NCI-H460 (cell line): ENCODE measurements at places on chromosomes 3 and 15. TPM values are rescaled to one million over a fixed set of nuclear protein-coding genes. Genes with fewer than 3 reads are reported as not detected.

The VWA5B2 gene
- 0.35 TPM in 1 of 2 replicates, not detected in the other for total RNA-seq

DNA sequence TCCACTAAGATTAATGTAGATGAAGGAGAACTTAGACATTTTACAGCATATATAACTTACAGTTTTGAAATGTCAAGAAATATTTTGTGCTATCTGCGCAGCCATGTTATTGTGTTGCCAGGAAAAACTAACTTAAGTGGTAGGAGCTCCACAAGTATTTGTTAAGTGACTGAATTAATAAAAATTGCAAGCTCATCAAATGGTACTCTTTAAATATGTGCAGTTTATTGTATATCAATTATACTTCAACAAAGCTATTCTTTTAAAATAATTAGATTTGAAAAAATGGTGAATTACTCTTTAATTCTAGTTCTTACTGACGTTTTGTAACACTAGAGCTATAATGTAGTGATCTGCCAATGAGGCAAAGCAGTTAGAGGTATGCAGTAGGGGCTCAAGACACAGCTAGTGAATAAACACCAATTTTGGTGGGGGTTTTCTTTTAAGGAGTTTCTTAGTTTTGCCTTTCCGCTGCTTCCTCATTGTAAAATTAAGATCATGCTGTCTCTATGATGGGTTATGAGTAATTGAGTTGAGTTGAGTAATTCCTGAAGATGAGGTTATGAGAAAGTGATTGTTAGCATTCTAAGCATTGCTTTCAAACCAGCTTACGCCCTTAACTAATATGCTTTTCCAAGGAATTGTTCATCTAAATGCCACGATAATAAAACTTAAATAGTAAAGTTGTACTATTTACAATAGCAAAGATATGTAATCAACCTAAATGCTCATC is 10.9 kb upstream of the LXN start:
- no peak for DNase-seq

DNA sequence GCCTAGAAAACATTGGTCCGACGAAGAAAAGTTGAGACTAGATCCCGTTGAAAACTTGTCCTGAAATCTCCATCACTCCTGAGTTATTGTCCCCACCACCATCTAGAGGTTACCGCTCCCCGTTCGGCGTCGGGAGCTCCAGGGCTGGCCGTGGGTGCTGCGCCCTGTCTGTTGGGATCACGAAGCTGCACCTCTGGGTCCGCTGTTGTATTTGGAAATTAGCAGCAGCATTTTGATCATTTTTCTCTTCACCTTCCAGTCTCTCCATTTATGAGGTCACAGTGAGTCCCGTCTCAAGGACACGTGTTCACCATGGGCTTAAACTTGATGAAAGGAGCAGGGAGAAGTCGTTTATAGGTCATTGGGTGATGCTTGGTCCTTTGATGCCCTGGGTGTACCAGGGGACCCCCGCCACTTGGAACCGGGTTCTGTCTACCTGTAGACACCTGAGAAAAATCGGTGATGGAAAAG is 565 bp downstream of the MANF start:
- DNase-seq: no peak

GRCh38 chr15:39582286-39582976 is 1.6 kb downstream of the THBS1 start:
- DNase-seq: no peak

DNA sequence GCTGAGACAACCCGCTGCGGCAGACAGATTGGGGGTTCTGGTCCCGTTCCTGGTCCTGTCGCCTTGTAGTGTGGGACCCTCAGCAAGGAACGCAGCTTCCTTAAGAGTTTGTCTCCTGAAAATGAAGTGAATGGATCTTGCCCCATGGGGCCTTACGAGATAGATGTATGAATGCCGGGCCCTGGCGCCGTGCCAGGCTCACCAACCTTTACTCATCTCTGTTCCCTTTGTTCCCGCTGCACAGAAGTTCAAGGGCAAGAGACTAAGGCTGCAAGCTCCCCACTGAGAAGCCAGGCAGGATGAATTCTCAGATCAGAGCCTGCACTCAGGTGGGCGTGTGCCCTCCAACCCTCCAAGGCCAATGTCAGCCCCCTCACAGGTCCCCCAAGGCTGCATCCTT is 162.7 kb upstream of the IQSEC1 start:
- DNase-seq: no peak

DNA sequence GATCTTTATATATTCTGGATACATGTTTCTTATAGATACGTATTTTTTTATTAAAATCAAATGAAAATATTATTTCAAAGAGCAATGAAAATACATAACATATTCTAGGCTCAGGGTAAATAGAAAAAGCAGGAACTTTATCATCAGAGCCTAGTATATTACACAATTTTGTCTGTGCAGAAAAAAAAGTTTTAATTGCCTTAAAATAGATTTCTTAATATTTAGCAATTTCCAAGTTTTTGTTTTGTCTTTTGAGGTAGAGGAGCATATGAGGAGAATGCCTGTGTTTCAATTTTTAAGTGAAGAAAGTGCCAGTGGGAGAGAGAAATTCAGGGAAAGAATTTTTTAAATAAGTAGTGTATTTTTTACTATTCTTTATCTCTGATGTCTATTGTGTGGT is 10.5 kb downstream of the CAPN7 start:
- no peak for DNase-seq

DNA sequence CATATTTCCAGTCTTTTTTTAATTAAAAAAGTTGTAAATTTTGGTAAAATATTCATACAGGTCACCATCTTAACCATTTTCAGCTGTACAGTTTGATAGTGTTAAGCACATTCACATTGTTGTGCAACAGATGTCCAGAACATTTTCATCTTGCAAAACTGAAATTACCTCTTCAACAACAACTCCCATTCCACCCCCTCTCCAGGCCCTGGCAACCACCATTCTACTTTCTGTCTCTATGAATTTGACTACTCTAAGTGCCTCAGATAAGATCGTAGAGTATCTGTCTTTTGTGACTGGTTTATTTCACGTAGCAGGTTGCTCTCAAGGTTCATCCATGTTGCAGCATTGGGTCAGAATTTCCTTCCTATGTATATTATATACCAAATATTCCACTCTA is 76.0 kb downstream of the SLCO3A1 start:
- DNase-seq: no peak

DNA sequence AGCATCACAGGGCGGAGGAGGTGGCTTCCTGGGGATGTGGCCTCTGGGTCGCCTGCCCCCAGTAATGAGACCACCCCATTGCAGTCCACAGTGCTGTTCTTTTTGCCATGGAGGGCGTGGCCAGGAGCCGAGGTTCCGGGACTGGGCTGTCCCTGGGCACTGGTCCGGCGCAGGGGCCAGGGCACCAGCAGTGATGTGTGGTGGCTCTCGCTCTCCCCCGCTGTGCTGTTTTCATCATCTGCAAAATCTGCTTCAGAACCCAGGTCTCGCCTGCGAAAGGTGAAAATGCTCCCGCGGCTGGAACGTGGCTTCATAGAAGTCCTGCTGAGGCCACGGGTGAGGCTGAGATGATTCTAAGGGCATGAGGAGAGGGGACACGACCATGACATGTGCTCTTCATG is 45.8 kb downstream of the SCN5A start:
- DNase-seq: no peak

GRCh38 chr3:40306336-40306735 is 3.2 kb upstream of the EIF1B start:
- no peak for DNase-seq

- DNase-seq: no peak
These were observed 14.3 kb downstream of the IGDCC4 start for GRCh38 chr15:65408324-65409035.

DNA sequence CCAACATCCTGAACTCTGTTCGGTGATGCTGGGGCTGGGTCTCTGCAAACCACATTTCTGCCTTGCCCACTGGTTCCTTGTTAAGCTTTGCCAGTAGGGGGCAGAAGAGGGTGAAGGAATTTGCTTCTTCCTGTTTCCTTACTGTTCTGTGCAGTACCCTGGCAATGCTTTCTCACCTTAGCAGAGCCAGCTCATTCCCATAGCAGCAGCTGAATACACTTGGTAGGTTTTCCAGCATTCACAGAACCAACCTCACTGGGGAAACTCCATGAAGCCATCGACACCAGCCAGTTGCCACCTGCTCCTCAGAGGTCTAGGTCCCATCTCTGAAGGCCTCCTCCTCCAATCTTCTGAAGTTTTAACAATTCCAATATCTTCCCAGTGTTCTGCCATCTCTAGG is 308.4 kb downstream of the PDCD6IP start:
- DNase-seq: no peak

- peak; percentile 36 for DNase-seq
These were observed 621.7 kb upstream of the AGTR1 start for GRCh38 chr3:148075771-148076716.

The ACVR2B gene
- 5.1 and 6.3 TPM in 2 replicates for total RNA-seq

The LHFPL4 gene
- total RNA-seq: not detected in 2 replicates

DNA sequence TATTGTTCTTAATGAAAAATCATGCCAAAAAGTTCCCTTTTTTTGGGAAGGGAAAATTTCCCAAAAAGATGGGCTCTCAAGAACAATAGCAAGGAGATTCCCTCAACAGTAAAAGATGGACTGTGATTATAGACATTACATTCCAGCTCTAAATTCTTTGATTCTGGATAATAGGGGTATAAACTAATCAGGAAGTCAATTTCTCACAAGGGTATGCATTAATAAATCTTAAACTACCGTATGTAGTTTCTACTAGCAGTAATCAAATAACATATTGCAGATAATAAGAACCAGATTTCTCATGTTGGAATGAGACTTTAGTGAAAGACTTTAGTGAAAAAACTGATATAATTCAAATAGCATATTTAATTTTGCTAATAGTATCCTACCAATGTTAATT is 144.8 kb upstream of the PTPRG start:
- no peak for DNase-seq

The CLDN11 gene
- total RNA-seq: 0.38 and 0.72 TPM in 2 replicates

The KLHL40 gene
- total RNA-seq: not detected in 2 replicates

DNA sequence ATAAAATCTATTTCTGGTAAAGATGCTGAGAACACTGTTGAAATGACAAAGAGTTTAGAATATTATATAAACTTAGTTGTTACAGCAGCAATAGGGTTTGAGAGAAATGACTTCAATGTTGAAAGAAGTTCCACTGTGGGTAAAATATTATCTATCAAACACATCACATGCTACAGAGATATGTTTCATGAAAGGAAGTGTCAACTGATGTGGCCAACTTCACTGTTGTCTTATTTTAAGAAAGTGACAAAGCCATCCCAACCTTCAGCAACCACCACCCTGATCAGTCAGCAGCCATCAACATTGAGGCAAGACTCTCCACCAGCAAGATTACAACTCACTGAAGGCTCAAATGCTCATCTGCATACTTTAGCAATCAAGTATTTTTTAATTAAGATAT is 20.2 kb downstream of the TMEM39A start:
- no peak for DNase-seq

DNA sequence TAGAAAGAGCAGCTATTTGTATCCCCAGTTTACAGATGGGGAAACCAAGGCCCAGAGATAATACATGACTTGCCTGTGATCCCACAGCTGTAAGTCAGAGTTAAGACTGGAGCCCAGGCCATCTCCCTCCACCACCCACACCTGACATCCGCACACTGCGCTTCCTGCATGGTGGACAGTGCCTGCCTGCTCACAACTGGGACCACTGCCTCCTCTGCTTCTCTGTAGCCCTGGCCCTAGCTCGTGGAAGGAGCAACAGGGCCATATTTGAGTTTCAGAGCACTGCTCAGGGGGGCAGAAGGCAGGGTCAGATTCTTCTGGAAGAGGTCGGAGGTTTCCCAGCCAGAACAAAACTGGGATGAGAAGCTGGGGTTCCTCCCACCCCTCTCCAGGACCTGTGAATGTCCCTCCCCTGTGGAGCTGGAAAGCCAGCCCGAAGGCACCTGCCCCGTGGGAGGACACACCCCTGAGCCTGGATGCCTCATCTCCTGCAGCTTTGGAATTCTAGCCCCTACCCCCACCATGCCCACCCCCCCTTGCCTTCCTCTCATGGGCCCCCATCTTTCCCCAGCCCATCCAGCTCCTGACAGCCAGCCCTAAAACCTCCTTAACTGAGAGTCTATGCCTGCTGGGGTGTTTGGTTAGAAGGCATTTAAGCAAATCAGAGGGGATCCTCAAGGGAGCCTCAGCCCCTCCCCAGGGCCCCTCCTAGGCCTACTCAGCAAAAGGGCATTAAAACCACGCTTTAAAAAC is 100.1 kb downstream of the TPRA1 start:
- DNase-seq: no peak

The FAM81A gene
- total RNA-seq: 0.92 and 2.1 TPM in 2 replicates

DNA sequence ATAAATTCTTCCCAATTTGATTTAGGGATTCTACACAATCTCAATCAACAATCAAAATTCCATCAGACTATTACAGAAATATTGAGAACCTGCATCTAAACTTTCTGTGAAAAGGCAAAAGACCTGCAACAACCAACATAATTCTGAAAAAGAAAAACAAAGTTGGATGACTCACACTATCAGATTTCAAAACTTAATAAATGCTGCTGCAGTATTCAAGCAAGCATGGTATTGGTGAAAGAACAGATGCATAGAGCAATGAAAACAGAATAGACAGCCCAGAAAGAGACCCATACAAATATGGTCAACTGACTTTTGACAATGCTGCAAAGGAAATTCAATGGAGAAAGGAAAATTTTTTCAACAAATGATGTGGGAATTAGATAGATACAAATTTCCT is 477.1 kb upstream of the NR2F2 start:
- no peak for DNase-seq

DNA sequence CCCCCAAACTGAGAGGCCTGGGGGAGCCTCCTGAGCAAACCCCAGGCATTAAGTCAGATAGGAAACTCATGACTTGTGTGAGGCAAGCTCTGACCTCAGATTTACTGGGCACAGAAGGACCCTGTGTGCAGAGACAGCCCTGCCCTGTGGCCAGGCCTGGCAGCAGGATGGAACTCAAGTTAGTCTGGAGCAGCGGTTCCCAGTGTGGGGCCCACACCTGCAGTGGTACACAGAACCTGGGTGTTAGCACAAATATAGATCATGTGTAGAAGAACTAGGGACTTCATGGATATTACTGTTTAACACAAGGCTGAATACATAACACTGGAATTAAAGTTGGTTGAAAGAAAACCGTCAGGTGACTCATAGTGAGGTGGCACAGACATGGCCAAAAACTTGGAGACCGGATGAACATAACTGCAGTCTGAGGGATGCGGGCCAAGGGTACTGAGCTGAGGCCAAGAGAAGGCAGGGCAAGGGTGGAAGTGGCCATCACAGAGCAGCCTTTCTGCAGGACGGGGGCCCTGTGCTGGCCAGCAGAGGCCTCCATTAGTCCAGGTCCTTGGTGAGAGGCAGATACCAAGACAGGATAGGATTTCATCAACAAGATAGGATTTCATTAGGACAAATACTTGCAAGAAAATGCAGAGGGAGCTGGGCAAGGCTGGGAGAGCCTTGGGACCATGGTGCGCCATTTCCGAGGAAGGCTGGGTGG is 40.9 kb downstream of the IRAK2 start:
- peak; percentile 36 for DNase-seq

GRCh38 chr3:58157700-58158099 is 53.1 kb downstream of the DNASE1L3 start:
- no peak for DNase-seq

- no peak for DNase-seq
These were observed 6.6 kb downstream of the OXTR start for GRCh38 chr3:8762607-8763377.

DNA sequence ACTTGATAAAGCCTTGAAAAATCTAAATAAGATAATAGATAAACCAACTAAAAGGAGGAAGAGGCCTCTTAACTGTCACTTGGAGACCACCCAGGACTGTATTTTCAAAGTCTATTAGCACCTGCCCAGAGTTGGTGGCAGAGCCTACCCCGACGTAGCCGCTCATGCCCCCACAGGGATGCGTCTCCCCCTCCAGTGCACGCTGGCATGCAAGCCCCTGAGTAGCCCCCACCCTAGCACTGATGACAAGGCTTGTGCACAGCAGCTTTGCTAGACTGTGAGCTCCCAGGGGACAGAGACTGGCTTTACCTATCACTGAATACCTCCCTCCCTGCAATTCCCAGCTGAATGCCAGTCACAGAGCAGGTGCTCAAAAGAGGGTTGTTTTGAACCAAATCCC is 54.1 kb upstream of the HES1 start:
- no peak for DNase-seq
